ENCODE measurements at places on chromosomes 13 and 19.

GRCh38 chr13:67064920-67065319 lies 165.2 kb downstream of the PCDH9 start:
- no peak for DNase-seq

- DNase-seq: no peak
Observed at GRCh38 chr13:43374621-43375020, 351.2 kb downstream of the DNAJC15 start.

DNA sequence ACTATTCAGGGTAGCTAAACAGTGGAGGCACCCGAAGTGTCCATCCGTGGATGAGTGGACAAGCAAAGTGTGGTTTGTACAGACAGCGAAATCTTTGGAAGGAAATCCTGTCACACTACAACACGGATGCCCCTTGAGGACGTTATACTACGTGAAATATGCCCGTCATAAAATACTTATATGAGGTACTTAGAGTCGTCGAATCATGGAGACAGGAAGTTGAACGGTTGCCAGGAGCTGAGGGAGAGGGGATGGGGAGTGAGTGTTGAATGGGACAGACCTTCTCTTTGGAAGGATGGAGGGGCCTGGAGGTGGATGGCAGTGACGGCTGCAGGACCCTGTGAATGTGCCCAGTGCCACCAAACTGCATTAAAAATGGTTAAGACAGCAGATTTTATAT lies 11.6 kb downstream of the ATP4B start:
- peak; percentile 11 for DNase-seq

DNA sequence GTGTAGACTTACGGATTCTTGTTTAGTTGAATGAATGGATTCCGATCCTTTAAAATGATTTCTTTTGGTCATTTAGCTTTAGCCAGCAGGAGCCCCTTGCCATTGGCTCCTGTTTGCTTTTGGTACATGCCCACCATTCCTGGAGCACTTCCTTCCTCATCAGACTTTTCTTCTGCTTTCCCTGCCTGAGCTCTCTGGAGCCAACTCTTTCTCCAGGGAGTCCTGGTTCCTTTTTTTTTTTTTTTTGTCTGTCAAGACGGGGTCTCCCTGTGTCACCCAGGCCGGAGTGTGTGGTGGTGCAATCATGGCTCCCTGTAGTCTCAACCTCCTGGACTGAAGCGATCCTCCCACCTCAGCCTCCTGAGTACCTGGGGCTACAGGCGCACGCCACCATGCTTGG lies 37.8 kb downstream of the SMARCA4 start:
- DNase-seq: no peak

DNA sequence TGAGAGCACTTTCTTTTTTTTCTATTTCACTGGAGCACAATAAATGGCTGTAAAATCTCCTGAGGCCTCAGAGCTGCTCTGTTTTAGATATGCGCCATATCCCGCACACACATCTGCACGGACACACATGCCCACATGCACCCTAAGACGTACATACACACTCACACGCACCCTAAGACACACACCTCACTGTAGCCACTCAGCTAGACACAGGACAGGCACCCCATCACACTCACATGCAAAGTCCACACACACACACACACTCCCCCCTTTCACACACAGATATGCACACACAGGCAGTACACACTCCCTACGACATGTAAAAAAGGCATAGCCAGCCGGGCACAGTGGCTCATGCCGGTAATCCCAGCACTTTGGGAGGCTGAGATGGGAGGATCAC lies 8.8 kb downstream of the ELOF1 start:
- no peak for DNase-seq

DNA sequence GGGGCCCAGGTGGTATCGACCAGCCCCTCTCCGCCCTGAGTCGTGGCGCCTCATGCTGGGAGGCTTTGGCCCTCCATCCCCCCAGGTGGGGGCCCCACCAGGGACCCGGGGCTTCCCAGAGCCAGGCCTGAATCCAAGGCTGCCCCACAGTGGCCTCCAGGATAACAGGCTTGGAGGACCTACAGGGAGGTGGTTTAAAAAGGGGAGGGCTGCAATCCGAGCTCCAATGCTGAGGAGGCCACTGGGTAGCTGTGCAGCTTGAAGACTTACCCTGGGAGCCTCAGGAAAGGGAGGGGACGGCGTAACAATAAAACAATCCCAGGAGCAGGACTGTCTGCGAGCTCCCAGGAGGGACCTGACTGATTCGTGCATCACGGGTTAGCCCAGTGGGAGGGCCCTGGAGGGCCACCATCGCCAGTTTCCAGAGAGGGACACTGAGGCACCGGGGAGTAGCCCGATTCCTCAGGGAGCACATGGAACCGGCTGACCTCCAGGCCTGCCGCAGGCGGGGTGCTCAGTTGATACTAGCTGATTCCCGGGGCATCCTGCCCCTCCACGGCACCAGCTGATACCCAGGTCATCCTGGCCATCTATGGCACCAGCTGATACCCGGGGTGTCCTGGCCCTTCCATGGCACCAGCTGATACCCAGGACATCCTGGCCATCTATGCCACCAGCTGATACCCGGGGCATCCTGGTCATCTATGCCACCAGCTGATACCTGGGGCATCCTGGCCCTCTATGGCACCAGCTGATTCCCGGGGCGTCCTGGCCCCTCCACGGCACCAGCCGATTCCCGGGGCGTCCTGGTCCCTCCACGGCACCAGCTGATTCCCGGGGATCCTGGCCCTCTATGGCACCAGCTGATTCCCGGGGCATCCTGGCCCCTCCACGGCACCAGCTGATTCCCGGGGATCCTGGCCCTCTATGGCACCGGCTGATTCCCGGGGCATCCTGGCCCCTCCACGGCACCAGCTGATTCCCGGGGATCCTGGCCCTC lies 3.7 kb upstream of the C2CD4C start:
- no peak for DNase-seq

GRCh38 chr19:8640402-8641004 lies 10.1 kb downstream of the NFILZ start:
- no peak for DNase-seq

DNA sequence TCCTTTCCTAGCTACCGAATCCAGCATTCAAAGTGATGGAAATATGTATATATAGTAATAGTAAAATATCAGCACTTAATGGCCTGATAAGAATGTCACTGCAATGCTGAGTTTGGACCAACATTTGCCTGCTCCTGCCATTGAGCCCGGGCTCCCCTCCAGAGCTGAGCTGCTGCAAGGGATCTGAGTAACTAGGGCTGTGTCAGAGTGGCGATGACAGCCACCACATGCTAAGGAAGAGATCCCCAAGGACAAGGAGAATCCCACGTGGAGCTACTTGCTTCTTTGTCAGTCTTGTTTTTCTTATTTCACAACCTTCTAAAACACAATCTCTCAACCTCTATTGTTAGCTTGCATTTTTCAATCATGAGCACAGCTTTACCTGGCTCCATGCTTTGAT lies 19.5 kb upstream of the ALOX5AP start:
- no peak for DNase-seq

DNA sequence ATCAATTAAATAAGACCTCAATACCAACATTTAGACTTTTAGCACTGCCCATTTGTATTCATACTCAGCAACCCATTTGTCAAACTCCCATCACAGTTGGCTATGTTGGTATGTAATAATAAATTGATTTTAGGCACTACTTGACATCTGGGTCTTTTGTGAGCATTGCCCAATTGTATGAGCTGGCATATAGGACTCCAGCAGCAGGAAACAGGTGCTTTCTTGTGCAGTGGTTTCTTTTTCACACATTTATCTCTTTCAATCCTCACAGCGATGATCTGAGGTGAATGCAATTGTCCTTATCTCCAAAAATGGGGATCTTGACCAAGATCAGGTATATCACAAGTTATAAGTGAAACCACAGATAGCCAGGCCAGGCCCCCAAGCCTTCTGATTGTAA lies 96.9 kb upstream of the OXGR1 start:
- no peak for DNase-seq

DNA sequence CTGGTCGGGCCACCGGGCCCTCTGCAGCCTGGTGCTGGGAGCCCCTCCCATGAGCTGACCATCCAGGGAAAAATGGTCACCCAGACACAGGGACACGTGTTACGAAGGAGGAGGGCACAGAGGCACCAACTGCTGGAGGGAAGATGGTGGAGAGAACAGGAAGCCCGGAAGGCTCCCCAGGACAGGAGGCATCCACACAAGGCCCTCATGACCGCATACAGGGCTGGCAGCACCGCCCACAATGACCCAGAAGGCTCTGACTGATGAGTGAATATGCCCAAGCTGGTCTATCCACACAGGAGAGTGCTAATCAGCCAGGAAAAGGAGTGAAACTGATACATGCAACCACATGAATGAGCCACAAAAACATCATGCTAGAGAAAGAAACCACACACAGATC lies 14.0 kb upstream of the TMEM86B start:
- DNase-seq: no peak

DNA sequence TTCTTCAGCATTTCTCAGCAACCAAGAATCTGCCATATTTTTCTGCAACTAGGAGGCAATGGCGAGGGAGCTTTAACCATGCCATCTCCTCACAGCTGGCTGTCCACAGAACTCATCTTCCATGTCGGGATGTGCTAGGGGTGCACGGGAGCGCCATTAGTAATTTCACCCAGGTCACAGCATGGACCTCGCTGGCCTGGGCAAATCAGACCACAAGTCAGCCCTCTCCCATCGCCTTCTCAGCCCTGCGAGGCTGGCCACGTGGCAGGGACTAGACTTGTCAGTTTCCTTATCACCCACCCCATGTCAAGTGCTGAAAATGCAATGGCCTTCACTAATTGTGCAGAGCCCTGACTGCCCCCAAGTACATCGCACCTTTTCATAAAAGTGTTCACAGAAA lies 15.7 kb downstream of the COL4A1 start:
- no peak for DNase-seq

- no peak for DNase-seq
Observed at GRCh38 chr13:28041031-28041461, 52.6 kb upstream of the URAD start.

DNA sequence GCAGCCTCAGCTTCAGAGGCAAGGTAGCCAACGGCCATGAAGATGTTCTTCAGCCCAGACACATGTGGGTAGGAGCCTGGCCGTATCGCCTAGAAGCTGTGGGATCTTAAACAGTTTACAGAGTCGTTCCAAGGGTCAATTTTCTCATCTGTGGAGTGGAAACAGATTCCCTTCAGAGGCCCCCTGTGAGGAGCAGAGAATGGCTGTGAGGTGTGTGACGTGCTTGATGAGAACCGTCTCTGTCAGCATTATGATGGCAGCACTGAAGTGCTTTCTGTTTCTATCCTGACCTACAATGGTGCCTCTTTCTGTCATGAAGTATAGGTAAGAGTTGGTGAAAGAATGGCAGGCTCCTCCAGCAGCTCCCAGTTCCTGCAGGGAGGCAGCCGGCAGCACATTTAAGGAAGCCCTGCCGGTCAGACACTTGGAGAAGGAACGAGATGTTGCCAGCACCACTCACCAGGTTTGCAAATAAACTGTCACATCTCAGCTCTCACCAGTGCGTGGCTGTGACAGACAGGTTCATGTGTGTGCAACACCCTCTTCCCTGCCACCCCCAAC lies 277.3 kb downstream of the FOXO1 start:
- DNase-seq: peak; percentile 71

DNA sequence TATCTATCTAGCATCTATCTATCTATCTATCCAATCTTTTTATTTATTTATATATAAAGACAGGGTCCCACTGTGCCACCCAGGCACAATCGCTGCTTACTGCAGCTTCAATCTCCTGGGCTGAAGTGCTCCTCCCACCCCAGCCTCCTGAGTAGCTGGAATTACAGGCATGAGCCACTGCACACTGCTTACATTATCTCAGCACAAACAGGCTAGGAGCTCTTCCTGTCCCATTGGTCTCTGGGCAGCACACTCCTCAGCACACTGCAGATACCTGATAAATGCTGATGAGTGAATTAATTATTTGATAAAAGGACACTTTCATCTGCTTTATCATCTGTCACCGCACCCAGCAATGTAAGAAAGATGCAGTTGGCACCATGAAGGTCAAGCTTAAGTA lies 16.1 kb downstream of the ZNF562 start:
- no peak for DNase-seq

DNA sequence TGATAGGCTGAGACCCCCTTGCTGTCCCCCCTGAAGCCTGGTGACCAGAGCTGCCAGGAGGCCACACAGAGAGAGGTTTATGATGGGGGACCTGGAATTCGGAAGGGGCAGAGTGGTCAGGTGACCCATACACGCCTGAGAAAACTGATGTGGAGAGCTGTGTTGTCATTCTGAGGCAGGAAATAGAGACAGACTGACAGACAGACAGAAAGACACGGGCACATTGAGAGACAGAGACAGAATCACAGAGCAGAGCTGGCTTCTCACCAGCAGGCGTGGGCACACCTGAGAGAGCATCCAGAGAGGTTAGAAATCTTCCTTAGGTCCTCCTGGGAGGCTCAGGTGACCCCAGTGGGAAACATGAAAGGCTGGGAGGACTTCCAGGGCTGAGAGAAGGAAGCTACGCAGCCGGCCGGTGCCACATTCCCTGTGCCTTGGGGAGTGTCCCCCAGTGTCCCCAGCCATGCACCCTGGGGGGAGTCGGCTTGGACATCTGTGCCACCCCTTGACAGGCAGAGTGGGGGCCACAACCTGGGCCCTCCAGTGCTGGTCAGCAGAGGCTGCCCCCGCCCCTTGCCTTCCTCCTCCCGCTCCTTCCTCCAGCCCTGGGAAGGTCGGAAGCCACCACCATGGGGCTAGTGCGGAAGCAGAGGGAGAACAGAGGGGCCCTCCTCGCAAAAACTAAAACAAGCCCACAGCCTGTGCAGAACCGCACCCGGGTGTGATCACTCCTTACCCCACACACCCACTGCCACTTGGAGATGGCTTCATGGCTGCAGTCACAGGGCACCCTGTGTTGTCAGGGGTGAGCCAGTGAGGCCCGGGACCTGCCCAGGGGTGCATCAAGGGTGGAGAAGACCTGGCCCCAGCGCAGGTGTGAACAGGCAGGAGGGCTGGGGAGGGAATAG lies 2.2 kb downstream of the FFAR1 start:
- peak; percentile 15 for DNase-seq

DNA sequence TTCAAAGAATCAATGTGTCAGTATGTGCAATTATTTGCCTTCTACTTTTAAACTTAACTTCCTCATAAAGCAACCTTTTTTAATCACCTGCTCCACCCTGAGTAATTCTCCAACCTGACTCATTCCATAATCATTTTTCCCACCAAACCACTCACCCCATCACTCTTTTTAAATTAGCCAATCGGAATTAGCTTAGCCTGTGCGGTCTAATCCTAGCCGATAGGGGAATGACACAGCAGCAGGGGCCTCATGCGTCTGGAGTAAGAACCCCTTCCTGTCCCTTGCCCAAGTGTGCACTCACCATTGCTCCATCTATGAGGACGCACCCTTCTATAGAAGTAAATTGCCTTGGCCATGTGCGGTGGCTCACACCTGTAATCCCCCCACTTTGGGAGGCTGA lies 27.4 kb upstream of the ZNF83 start:
- DNase-seq: no peak

DNA sequence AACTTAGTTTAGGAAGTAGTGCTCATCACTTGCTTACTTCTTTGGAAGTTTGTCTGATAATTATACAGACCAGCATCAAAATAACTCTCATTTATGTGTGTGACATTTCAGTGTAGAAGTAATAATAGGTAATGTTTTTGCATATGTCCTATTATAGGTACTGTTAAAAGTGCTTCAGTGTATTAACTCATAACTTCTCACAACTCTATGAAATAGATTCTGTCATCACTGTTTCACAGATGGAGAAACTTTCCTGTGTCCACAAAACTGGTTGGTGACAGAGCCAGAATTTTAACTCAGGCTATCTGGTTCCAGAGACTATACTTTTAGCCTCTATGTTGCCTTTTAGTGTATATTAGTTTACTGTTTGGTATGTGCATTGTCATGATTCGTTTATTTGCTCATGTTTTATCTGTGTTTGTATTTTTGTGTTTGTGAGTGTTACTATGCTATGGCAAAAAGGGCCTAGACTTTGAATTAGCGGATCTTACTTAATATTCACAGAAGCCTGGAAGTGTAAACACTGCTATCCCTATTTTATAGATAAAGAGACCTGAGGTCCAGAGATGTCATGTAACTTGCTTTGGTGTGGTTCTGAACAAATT lies 12.7 kb downstream of the LPAR6 start:
- DNase-seq: no peak
